ENCODE measurements at places on chromosomes 3 and 15.

GRCh38 chr3:142943870-142944269, 19.6 kb downstream of the PAQR9 start:
- no peak for DNase-seq

DNA sequence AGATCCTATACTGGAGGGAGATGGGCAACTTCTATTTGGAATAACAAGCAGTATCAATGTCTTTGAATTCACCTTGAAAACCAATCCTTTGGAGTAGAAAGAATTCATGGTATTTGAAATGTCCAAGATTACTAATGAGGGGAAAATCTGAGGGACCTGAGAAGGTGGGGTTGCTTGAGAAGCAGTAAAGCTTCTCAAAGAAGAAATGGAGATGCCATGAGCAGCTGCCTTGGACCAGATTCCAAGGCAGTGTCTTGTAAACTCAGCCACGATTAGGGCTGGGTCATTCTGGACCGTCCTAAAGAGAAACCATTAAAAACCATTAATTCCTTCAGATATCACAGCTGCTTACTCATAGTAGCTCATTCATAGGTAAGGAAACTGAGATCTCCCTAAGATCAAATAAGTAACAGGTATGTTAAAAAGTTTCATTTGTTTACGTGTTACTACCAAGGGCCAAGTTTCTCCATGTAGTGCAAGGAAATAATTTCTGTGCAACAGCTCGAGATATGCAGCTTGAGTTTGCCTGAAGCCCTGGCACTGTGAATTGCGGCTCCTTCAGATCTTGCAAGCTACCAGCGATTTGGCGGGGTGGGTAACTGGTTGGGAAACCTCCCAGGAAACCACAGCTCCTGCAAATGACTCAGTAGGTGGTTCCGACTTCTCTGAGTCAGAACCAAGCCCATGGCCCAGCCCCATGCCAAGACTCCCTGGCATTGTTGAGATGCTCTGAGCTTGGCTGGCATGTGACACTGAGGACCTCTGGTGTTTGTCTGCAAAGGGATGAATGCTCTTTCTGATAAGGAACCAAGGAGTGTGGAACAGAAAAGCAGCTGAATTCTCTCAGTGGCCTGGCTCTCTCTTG, 296.8 kb downstream of the RORA start:
- peak; percentile 81 for DNase-seq

- DNase-seq = no peak
Measured at GRCh38 chr15:74201710-74202420, 722 bp downstream of the STRA6 start.

- DNase-seq = no peak
Measured at GRCh38 chr3:196792771-196793170, 53.1 kb downstream of the PAK2 start.

GRCh38 chr3:151863611-151864010, 9.8 kb upstream of the SUCNR1 start:
- no peak for DNase-seq

- no peak for DNase-seq
Measured at GRCh38 chr3:188126934-188127333, 27.0 kb upstream of the LPP start.

DNA sequence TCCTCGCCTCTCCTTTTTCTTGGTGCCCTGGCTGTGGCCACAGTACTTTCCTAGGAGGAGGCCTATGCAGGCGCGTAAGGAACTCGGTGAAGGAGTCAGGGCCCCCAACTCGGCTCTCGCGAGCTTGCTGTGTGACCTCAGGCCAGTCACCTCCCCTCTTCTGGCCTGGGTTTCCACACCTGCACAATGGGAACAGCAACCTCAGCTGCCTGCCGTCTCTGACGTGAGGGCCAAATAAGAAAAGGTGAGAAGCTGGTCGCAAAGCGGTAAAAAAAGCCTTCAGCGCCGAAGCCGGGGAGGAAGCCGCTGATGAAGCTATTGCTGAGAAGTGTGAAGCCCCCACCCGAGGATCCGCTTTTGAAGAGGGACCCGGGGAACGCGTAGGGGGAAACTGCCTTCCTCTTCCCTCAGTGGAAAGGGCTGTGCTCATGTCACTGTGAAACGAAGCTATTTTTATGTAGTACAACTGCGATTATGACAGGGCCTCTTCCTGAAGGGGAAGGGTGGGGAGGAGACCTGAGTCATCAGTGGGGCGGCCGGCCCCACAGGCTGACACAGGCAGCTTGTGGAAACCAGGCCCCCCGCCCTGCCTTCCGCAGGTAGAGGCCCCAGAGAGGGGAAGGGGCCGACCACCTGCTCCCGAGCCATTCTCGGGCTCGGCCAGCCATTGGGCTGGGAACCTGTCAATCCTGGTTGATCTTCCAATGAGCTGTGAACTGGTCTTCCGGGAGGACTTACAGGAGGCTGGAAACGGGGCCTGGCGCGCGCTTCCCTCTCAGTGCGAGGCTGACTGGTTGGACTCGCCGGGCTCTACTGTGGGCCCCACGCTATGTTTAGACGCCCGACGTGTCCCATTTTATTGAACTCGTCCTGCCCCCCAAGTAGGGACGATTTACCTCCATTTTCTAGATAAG, 18.0 kb upstream of the ANKDD1A start:
- peak; percentile 96 for DNase-seq

DNA sequence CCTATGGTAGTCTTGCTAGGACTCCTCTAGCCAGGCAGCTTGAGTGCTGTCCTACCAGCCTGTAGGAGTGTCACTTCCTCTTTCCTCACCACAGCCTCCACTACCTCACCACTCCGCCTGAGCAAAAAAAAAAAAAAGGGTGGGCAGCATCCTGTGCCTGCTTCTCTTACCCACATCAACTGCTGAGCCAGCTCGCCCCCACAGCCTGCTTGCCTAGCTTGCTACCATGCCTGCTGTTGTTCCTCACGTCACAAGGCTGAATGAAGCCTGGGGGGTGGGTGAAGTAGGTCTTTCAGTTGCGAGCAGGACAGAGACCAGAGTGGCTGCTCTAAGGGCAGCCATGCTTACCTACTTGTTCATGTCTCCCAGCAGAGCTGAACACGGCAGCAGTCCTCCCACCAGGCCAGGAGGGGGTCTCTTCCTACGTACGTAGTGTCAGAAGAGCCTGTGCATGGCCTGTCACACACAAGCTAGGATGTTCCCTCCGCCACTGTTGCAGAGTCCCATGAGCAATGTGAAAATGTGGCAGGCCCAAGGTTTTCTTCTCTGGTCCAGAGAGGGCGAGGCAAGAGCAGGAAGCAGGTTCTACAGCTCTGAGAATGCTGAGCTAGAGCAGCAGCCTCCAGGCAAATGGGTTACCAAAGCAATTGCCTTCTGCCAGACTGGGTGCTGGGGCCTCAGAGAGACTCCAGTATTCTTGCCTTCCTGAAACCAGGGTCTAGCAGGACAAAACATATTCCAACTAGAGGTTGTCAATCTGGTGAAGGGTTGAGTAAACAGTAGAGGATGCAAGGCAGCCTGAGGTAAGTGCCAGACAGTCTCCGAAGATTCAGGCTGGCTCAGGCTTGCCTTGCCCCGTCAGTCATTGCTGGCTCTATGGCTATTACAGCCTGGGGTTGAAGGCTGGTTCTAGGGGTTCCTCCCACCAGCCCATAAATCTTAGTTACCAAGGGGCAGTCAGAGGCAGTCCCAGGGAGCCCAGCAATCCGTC, 8.1 kb downstream of the PPM1M start:
- peak; percentile 91 for DNase-seq

GRCh38 chr3:146801492-146801891, 196.3 kb upstream of the PLSCR5 start:
- DNase-seq = no peak
